ENCODE measurements at places on chromosomes 4 and X. TPM values are rescaled to one million over a fixed set of nuclear protein-coding genes. Genes with fewer than 3 reads are reported as not detected.

DNA sequence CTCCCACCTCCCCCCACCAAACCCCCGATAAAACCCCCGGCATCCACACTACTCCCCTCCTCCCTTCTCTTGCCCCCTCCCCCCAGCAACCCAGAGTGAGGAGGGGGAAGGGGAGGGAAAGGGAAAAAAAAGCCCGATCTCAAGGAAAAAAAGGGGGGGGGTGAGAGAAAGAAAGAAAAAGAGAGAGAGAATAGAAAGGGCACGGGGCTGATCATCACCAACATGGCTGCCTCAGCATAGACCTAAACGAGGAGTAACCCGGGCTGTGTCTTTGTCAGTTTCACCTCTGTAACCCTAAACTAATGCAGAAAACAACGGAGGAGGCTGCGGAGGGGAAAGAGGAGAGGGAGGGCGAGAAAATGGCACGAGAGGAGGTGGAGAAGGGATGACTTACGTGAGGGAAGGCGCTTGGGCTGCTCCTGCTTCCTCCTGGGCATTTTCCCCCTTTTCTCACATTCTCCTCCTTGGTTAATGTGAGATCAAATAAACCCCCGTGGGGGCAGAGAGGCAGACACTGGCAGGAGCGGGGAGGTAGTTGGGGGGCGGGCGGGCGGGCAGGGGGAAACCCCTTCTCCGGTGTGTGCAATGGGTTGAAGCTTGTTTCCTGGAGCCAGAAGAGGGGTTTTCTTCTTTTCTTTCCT is 532 bp downstream of the ZNF827 start:
- DNase-seq = no peak

- no peak for DNase-seq
Observed at GRCh38 chr4:110165382-110166286, 32.8 kb downstream of the ELOVL6 start.

GRCh38 chr4:114659386-114660008 is 60.9 kb downstream of the UGT8 start:
- DNase-seq = peak; percentile 61

- no peak for DNase-seq
Observed at GRCh38 chrX:137431693-137432488, 134.0 kb upstream of the ZIC3 start.

- no peak for DNase-seq
Observed at GRCh38 chr4:79241846-79242245, 84.0 kb downstream of the NAA11 start.

- DNase-seq = no peak
Observed at GRCh38 chrX:3582451-3582850, 131.0 kb downstream of the PRKX start.

DNA sequence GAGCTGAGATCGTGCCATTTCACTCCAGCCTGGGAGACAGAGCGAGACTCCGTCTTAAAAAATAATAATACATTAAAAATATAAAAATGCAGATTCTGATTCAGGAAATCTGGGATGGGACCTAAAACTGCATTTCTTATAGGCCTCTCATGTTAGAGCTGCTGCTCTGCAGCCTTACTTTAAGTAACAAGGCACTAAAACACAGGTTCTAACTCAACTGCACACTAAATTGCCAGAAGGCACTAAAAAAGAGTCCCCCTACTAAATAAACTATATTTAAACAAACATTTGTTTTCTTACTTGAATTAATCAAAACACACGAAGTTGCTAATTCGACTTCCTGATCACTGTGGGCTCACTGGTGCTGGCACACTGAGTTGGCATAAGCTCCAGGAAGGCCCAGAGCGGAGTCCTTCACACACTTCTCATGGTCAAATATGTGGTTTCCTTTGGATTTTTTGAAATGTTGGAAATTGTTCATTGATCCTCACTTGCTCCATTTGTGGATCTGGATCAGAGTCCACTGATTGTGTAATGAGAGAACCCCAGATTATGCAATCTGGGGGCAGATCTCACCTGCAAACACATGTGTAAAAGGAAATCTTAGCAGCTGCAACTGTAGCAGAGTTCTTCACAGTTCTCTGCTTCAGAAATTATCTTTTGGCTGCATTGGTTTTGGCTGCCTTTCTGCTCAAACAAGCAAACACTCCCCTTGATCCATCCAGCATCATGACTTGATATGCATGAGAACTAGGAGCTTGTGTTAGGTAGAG is 59.3 kb downstream of the AFF1 start:
- no peak for DNase-seq

GRCh38 chr4:2041239-2042130 is 17.6 kb upstream of the NAT8L start:
- no peak for DNase-seq

GRCh38 chr4:100240008-100240407 is 49.7 kb upstream of the DDIT4L start:
- no peak for DNase-seq

SLIT2 gene
- polyA plus RNA-seq = 46.9 TPM

Data from right renal pelvis (tissue), 4 donors.